ENCODE measurements at places on chromosomes 7 and 10.

DNA sequence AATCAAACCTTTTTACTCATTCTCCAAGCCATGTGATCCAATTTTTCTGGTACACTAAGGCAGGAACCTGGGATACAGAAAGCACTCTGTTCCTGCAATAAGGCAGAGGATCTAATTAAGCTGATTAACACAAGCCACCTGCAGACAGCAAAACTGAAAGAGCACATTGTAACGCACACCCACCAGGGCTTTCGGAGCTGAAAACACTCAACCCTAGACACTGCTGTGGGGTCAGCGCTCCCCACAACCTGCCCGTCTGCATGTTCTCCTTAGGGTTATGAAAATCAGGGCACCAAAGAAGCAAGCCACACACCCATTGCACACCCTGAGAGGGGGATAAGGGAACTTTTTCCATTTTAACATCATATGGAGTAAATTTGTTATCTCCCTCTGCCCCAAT lies 1022.2 kb upstream of the LRRTM3 start:
- DNase-seq = no peak

DNA sequence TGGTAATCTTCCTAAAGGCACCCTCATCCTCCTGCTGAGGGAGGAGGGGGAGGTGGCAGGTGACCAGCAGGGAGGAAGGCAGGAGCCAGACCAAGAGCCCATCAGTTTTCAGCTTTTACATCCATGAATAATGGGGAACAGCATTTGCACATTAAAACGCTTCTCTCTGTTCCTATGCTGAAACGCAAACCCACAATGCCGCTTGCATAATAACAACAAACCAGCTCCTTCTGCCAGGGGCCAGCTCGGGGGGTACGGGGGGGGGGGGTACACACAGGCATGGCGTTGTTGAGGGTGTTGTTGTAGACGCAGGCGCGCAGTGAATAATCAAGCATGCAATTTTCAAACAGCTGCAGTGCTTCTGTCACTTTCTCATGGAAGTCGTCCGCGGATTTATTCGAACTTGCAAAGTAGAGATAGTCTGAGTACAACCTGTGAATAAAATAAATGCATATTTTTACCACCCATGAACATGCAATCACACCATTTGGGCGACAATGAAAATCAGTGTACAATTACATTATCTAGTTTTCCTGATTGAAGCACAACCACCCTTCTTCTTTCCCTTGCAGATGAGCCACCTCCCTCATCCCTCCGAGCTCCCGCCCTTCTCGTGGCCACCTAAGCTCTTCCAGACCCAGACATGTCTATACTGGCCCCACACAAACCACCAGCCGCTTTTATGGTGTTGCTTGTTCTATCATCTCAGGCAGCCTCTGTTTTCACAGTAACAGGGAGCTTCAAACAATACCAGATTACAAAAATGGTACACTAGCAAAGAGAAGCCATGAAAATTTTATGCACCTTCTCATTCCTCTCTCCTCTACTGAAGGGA lies 72.2 kb downstream of the CHST15 start:
- DNase-seq = no peak

DNA sequence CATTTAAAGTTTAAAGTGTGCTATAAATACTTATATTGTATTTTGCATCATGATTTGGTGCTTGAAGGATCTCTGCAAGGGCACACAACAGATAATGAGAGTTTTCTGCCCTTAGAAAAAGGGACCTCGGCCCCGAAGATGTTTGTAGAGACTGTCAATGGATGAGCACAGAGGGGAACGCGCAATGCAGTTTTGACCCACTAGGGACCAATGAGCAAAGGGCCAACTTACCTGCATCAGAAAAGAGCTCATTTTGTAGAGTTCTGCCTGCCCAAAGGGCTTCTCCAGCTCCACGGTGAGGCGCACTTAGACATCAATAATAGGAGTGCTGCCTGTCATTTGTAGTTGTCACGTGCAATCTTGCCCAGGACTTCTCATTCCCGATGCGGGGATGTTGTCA lies 91.1 kb downstream of the BUB3 start:
- no peak for DNase-seq

DNA sequence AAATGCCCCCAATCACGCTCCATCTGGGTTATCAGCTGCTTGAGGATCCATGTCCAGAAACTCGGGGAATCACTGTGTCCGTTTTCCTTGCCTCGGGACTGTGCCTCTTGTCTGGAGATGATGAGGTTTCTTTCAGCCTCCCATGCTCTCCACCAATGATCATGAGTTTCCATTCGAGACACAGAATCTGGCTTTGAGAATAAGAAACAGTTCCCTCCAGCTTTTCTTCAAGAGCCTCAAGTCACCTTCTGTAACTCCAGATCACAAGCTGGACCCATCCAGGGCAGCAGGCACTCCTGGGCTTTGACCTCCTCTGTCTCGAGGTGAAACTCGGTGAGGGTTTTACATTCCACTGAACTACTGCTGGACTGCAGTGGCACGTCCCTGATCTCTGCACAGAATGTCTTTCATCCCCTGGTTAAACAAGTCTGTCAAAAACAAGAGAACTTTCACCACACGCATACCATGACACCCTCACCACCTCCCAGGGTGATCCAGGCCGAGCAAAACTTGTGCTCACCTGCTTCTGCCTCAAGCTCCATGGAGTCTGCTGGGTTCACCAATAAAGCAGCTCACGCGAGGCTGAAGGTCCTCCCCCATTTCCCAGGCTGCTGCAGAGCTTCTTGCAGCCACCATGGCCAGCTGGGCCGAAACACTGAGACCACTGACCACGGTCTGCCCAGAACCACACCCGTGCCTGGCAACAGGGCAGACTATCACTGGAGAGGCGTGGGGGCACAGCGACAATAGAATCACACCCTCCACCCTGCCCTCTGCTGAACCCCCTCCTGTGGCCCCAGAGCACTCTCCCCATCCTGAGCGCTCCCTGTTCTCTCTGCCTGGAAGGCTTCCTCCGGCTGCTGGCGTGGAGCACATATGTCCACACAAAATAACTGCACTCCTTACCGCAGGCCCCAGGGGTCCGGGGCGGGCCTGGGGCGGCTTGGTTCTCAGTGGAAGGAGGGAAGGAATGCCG lies 25.1 kb downstream of the MAT1A start:
- DNase-seq = no peak

DNA sequence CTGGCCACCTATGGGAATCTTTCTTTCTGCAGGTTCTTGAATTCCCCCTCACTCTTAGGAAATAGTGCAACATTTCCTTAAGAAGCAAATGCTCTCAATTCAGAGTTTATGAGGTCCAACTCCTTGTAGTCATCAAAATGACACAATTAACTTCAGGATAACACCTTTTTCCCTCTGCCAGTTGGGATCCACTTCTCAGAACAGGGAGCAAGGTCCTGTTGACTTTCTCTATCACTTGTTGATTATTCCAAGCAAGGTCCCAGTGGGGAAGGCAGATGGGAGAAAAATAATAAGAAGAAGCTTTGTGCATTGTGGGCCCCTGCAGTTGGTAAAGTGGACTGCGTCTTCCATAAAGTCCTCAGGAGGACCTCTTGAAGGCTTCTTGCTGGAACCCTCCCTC lies 315.6 kb upstream of the NPSR1 start:
- DNase-seq = no peak

- DNase-seq = peak; percentile 81
Observed at GRCh38 chr7:28093623-28094232, 86.9 kb downstream of the JAZF1 start.

- DNase-seq = no peak
Observed at GRCh38 chr10:132198068-132198370, 11.3 kb downstream of the DPYSL4 start.

DNA sequence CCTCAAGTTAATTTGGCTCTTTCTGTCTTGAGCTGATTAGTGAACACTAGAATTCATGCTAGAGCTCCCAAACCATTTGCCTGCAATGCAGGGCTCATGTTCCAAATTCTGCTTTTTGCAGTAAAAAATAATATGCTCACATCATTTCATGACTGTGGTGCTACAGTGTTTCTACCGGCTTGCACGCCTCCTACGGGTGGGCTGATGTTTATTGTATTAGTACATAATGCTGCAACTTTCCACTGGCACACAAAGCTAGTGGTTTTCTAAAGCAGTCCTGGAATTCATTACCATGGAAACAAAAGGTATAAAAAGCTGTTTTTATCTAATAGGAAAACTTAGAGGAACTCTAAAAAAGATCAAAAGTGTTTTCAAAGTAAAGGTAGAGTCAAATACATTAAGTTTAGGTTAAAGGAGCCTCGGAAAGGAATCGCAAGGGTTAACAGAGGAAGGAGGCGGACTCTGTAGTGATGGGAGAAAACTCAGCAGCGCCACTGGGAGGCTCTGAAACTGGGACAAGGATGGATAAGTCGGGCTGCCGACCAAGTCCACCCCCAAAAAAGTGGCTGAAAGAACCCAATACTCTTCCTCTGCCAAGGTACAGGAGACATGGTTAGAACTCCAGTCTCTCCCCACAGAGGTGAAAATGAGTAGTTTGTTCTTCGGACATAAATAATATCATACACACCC lies 25.9 kb downstream of the GRM8 start:
- DNase-seq = no peak
